ENCODE measurements at places on chromosomes 4 and X. TPM values are rescaled to one million over a fixed set of nuclear protein-coding genes. Genes with fewer than 3 reads are reported as not detected.

DNA sequence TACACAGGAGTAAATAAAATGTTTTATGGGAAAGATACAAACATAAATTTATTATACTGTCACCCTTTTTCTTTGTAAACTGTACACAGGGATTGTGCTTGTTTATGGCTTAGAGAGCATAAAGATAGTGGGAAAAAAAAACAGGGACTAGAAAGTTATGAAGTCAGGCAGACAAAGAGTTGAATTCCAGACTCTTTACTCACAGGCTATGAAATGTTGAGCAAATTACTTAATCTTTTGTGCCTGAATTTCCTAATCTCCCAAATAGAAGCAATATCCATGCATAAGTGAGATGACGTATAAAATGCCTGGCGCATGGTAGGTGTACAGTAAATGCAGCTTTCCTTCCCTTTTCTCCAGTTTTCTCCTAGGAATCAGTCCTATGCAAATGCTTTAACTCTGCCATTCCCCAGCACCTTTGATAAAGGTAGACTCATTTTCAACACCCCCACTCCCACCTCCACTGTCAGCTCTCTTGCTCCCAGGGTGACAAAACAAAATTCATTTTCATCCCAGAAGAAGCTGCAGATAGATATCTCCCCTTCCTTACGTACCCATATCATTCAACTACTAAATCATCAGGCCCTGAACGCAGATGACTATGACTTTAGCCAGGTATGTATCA lies 44.5 kb upstream of the BTC start:
- H3K4me1 ChIP-seq = no peaks in the 10 kb centered on the region
- DNase-seq = no peak
- H3K4me3 ChIP-seq = no peak overlapping the region

Gene SCRG1
- polyA plus RNA-seq = 0.08 TPM

Gene TMEM35A
- polyA plus RNA-seq = not detected

Gene GIMD1
- polyA plus RNA-seq = not detected

GRCh38 chr4:89587364-89587763 lies 249.6 kb downstream of the SNCA start:
- H3K36me3 ChIP-seq = no peaks in the 10 kb centered on the region
- no peak for DNase-seq
- H3K27me3 ChIP-seq = no peaks in the 10 kb centered on the region
- no peak overlapping the region for H3K27ac ChIP-seq
- no peaks in the 10 kb centered on the region for H3K4me1 ChIP-seq

DNA sequence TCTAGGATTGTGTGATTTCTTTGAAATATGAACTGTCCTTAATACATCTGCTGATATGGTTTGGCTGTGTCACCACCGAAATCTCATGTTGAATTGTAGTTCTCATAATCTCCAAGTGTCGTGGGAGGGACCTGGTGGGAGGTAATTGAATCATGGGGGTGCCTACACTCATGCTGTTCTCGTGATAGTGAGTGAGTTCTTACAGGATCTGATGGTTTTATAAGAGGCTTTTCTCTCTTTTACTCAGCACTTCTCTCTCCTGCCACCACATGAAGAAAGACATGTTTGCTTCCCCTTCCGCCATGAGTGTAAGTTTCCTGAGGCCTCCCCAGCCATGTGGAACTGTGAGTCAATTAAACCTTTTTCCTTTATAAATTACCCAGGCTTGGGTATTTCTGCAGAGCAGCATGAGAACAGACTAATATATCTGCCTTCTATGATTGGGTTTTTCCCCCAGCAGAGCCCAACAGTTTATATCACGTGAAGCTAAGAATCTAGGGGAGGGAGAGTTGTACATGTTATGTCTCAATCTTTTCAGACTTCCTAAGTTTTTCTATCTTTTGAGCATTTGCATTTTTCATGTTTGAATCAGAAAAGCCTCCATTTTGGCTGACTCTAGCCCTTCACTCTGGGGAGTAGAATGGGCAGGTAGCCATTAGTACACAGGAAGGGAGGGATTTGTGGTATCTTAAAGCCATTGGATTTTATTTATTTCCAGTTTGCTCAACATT lies 58.9 kb downstream of the PLAC1 start:
- no peak overlapping the region for H3K27ac ChIP-seq
- no peak for DNase-seq
- H3K27me3 ChIP-seq = no peaks in the 10 kb centered on the region
- no peaks in the 10 kb centered on the region for H3K36me3 ChIP-seq
- H3K4me3 ChIP-seq = no peak overlapping the region

Gene PSMD10
- 64.7 TPM for polyA plus RNA-seq

GRCh38 chrX:11105080-11105479 lies 6.1 kb upstream of the HCCS start:
- DNase-seq = no peak
- H3K36me3 ChIP-seq = no peaks in the 10 kb centered on the region
- H3K4me3 ChIP-seq = no peak overlapping the region
- H3K27me3 ChIP-seq = no peaks in the 10 kb centered on the region
- no peak overlapping the region for H3K27ac ChIP-seq
- no peaks in the 10 kb centered on the region for H3K4me1 ChIP-seq

Gene HSFX4
- not detected for polyA plus RNA-seq

- no peaks in the 10 kb centered on the region for H3K27me3 ChIP-seq
- no peak for DNase-seq
- no peak overlapping the region for H3K27ac ChIP-seq
- peaks cover 4% of the 10 kb centered on the region for H3K4me1 ChIP-seq
- no peak overlapping the region for H3K4me3 ChIP-seq
- H3K36me3 ChIP-seq = no peaks in the 10 kb centered on the region
Observed at GRCh38 chrX:39167791-39168190, 366.5 kb downstream of the MID1IP1 start.

Gene MAP3K15
- polyA plus RNA-seq = not detected

Data from CD14-positive monocyte (primary cell).